ENCODE measurements at places on chromosomes 11 and 22.
A peak's percentile ranks its signal among the peaks of the same experiment; 100 is the strongest.

DNA sequence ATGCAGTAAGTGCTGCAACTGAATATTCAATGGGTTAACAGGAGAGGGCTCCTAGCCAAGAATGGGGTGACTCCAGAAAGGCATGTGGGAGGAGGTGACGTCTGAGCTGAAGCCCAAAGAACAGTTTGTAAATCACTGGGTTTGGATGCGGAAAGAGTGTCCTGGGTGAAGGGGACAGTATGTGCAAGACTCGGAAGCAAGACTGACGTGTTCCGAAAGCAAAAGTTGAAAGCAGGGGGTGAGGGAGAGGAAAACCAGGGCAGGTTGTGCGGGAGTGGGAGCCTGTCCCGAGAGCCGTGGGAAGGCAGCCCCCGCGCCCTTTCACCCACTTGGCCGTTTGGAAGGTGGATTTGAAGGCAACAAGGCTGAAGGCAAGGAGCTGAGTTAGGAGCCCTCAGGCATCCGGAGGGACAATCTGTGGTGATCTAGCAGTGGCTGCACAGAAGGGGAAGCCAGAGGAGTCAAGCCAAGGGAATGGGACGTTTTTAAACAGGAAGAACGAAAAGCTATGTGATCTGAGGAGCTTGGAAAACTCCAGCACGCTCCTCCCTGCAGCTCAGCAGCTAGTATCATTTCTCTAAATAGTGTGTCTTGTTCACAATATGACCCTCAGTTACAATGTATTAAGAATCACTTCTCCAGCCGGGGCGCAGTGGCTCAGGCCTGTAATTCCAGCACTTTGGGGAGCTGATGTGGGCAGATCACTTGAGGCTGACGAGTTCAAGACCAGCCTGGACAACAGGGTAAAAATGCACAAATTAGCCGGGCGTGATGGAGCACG, 7.7 kb downstream of the SLC25A18 start:
- no peak for DNase-seq

- DNase-seq: no peak
Observed at GRCh38 chr11:61693922-61694601, 13.9 kb downstream of the DAGLA start.

- DNase-seq: no peak
Observed at GRCh38 chr11:77471558-77472193, 2.2 kb downstream of the PAK1 start.

DNA sequence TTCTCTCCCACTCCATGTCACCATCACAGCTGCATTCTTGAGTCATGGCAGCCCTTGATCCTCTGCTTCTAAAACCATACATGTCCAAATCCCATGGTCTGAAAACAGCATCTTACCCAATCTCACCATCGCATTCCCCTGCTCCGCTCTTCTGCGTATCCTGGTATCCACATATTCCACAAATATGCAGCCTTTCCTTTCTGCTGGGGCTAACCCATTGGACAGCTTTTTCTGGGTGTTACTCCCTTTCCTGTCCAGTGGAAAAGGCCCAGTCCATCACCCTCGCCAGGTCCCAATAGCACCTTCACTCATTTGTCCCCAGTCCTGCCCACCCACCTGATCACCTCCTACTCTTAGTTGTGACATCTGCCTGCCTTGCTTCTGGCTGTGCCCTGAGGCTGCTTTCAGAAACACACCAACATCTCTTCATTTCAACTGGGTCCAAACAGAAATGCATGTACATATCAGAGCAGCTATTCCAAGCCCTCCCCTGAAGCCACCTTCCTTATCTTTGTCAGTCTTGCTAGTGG, 237.6 kb upstream of the TBCEL start:
- no peak for DNase-seq

- no peak for DNase-seq
Observed at GRCh38 chr11:76889411-76889975, 28.8 kb downstream of the ACER3 start.

GRCh38 chr11:29328961-29329441, 687.8 kb downstream of the KCNA4 start:
- DNase-seq: no peak

GRCh38 chr11:65716302-65716701, 4.2 kb downstream of the KAT5 start:
- DNase-seq: no peak

DNA sequence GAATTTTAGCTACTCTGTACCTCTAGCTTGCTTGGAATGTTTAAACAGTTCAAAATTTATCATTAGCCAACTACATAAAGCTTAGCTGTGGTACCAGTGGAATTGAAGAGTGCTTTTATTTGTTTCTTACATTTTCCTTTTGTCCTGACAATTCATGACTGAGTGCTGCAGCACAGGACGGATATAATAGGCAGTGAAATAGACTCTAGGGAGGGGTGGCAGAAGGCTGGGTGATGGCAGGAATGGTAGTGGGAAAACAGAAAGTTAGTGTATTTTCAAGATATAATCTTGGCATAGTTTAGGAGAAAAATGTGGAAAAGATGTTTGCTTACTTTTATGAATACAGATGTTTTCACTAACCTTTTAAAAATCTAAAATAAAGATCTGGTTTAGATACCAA, 31.1 kb upstream of the ARHGAP32 start:
- DNase-seq: no peak

- DNase-seq: peak; percentile 8
Observed at GRCh38 chr11:74702383-74703007, 28.7 kb downstream of the CHRDL2 start.

DNA sequence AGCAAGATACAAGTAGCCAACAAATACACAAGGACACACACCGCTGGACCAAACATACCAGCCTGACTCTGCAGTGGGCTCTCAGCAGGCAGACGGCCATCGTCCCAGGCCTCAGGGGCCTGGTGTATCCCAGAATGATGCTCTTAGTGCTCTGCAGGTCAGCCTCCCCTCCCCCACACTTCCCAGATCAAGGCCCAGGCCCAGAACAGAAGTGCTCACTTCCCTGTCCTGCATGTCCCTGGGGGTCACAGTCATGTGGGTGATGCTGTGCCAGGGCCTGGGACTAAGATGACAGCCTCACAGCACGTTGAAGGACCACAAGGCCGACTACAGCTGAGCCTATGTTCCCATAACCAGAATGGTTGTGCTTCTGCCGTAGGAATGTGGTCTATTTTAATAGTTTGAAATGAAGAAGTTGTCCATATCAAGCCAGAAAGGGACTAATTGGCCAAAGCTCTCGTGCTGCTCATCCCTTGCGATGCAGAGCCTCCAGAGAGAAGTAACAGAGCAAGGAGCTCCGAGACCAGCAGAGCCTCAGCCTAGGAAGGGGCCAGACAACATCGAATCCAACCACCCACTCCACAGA, 48.6 kb downstream of the GAB4 start:
- DNase-seq: no peak

- peak; percentile 10 for DNase-seq
Observed at GRCh38 chr11:116851626-116852025, 14.2 kb upstream of the APOA1 start.

DNA sequence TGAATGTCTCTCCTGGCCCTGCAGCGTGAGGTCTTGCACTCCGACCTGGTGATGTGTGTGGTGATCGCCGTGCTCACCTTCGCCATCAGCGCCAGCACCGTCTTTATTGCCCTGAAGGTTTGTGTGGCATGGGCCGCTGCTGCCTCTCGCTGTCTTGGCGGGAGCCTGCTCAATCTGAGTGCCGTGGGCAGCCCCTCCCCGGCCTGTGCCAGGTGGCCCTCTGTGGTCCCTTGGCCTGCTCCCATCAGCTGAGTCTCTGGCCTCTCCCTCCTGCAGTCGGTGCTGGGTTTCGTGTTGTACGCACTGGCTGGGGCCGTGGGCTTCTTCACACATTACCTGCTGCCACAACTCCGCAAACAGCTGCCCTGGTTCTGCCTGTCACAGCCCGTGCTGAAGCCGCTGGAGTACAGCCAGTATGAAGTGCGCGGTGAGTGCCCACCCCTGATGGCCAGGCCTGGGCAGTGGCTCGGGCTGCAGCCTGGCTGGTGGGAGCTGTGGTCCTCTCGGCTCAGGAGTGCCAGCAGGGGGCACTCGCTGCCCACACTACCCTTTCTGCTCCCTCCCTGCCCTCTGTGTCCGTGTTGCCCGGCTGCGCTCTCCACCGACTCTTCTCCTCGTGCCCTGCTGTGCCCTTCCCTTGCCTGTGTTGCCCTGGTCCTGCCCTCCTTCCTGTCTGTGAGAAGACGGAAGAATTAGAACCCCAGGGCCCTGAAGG, 10.2 kb downstream of the PCNX3 start:
- DNase-seq: no peak

GRCh38 chr22:30754971-30755758, 60.5 kb downstream of the OSBP2 start:
- no peak for DNase-seq

GRCh38 chr11:21472261-21472660, 720.6 kb upstream of the ANO5 start:
- no peak for DNase-seq

- no peak for DNase-seq
Observed at GRCh38 chr11:115267871-115268270, 236.3 kb downstream of the CADM1 start.

DNA sequence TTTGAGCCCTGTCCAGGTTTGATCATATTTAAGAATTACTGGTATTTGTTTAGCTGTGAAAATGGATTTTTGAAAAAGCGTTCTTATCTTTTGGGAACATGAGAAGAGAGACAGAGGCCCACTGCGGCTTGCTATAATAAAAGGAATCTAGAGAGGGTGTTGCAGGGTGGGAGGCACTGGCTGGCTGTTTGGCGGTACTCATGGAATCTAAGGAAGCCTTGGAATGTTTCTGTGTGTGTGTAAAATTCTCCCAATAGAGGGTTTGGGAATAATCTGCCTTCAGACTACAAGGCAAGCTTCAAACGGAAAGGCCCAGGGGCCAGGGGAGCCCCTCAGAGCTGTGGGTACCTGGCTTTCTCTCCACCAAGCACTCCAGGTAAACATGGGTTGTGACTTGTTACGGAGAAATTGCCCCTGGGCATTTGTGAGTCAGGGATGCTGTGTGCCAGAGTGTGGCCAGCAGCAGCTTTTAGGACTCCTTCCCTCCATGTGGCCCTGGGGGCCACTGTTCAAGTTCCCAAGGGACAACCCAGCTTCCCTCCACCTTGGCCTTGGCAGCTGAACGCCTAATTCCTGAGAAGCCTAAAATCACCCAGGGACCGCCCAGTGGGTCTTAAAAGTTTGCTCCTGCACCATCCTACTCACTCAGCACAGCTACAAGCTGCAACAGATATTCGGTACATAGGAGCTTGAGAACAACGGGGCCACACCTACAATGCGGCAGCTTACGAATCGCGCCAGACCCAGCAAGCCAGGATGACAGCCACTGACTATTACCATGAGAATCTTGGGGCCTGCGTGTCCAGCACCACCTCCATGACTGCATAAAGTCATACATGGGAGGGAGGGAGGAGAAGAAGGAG, 14.1 kb upstream of the SYT8 start:
- DNase-seq: no peak

GRCh38 chr11:25319127-25319526, 822.3 kb downstream of the LUZP2 start:
- DNase-seq: no peak
